Naive thymus-derived CD4-positive, alpha-beta T cell (primary cell): ENCODE measurements at places on chromosomes 5 and 9.

- no peak overlapping the region for H3K4me3 ChIP-seq
- DNase-seq = no peak
- H3K27ac ChIP-seq = no peak overlapping the region
- H3K36me3 ChIP-seq = no peaks in the 10 kb centered on the region
These were observed 27.9 kb downstream of the FOXD1 start for GRCh38 chr5:73420666-73421065.

GRCh38 chr9:134590240-134591081, 51.1 kb upstream of the COL5A1 start:
- no peaks in the 10 kb centered on the region for H3K27me3 ChIP-seq
- no peak for DNase-seq
- H3K4me1 ChIP-seq = no peaks in the 10 kb centered on the region

DNA sequence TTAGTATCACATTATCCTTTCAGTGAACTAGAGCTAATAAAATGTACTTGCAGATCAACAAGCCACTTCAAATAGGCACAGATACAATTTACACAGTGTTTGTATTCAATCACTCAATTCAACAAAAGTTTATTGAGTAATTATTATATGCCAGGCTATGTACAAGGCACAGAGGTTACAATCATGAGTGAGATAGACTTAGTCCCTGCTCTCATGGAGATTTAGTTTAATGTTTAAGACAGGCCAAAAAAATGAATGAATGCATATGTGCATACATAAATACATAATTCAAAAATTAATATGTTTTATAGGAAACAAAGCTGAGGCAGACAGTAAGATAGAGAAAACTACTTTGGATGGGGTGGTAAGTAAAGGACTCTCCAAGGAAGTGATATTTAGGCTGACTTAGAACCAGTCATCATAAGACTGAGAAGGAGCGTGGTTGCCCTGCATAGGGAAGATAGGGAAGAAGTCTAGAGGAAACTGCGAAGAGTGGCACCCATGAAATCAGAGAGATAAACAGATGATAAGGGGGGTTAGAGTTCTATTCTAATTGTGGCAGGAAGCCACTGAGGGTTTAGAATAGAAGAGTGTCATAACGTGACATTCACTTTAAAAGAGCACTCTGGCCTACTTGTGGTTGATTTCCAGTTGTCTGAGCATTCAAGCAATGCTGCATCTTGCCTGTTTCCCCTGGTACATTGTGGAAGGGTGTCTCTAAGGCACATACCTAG, 49.7 kb upstream of the GRAMD2B start:
- H3K27ac ChIP-seq = peak overlapping the region; percentile 32
- no peak overlapping the region for H3K4me3 ChIP-seq
- H3K36me3 ChIP-seq = no peaks in the 10 kb centered on the region
- H3K4me1 ChIP-seq = peaks cover 9% of the 10 kb centered on the region

- DNase-seq = no peak
- no peaks in the 10 kb centered on the region for H3K36me3 ChIP-seq
- H3K4me1 ChIP-seq = no peaks in the 10 kb centered on the region
These were observed 74.5 kb upstream of the TBCA start for GRCh38 chr5:77850536-77851175.

GRCh38 chr5:138944527-138945322, 69.6 kb upstream of the LRRTM2 start:
- peaks cover 4% of the 10 kb centered on the region for H3K36me3 ChIP-seq
- H3K4me1 ChIP-seq = no peaks in the 10 kb centered on the region
- H3K4me3 ChIP-seq = no peak overlapping the region

DNA sequence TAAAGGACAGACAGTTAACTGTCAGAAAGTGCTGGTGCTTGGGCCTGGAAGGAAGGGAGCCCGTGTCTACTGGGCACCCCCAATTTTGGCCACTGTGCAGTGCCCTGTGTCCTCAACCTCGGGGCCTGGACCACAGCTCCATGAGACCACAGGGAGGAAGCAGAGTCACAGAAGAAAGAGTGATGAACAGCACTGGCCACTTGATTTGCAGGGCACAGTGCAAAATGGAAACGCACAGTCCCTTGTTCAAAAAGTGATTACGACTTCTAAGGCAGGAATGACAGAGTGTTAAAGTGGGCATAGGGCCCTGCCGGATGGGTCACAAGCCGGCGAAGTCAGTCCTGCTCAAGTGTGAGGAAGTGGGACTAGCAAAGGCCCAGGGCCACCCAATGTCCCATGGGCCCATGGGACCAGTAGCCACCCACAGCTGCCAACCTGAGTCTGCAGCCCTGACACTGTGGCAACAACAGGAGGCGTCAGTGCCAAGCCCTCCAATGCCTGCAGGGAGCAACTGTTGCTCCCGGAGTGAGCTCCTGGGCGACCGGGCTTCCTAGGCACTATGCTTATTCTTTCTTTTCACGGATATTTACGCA, 85.4 kb downstream of the ADAMTS2 start:
- no peaks in the 10 kb centered on the region for H3K4me1 ChIP-seq
- H3K4me3 ChIP-seq = no peak overlapping the region
- no peak for DNase-seq
- no peak overlapping the region for H3K27ac ChIP-seq
- H3K36me3 ChIP-seq = no peaks in the 10 kb centered on the region
- no peaks in the 10 kb centered on the region for H3K27me3 ChIP-seq

- H3K4me1 ChIP-seq = no peaks in the 10 kb centered on the region
- no peaks in the 10 kb centered on the region for H3K36me3 ChIP-seq
- H3K4me3 ChIP-seq = no peak overlapping the region
- DNase-seq = no peak
These were observed 29.8 kb downstream of the CXXC5 start for GRCh38 chr5:139677736-139678613.

GRCh38 chr5:157955541-157956172, 96.7 kb upstream of the CLINT1 start:
- no peak overlapping the region for H3K4me3 ChIP-seq
- H3K4me1 ChIP-seq = no peaks in the 10 kb centered on the region
- no peaks in the 10 kb centered on the region for H3K36me3 ChIP-seq
- H3K27me3 ChIP-seq = no peaks in the 10 kb centered on the region

GRCh38 chr9:137313326-137313936, 11.4 kb upstream of the NRARP start:
- H3K36me3 ChIP-seq = no peaks in the 10 kb centered on the region
- no peak overlapping the region for H3K4me3 ChIP-seq
- no peak for DNase-seq
- no peaks in the 10 kb centered on the region for H3K4me1 ChIP-seq
- H3K27ac ChIP-seq = no peak overlapping the region

GRCh38 chr9:129173296-129174101, 4.6 kb downstream of the IER5L start:
- peaks cover 3% of the 10 kb centered on the region for H3K4me1 ChIP-seq
- H3K36me3 ChIP-seq = no peaks in the 10 kb centered on the region
- no peaks in the 10 kb centered on the region for H3K27me3 ChIP-seq
- H3K4me3 ChIP-seq = no peak overlapping the region
- DNase-seq = no peak
- no peak overlapping the region for H3K27ac ChIP-seq

- no peaks in the 10 kb centered on the region for H3K4me1 ChIP-seq
- H3K4me3 ChIP-seq = no peak overlapping the region
- H3K36me3 ChIP-seq = no peaks in the 10 kb centered on the region
- DNase-seq = no peak
- H3K27ac ChIP-seq = no peak overlapping the region
These were observed 147.2 kb downstream of the PDE4D start for GRCh38 chr5:59746241-59746765.

DNA sequence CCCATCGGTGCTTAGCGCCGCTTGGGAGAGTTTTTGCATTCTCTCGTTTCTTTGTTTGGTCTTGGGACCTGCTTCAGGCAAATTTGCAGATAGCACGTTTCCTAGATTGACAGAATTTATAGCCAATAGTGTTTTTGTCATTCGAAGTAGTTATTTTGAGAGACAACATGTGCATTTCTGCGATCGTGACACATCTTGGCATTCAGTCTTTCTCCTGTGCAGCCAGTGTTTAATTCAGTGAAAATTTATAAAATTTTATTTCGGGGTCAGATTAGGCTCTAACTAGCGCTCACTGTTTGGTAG, 830 bp downstream of the PRRC1 start:
- peak overlapping the region; percentile 89 for H3K27ac ChIP-seq
- H3K27me3 ChIP-seq = no peaks in the 10 kb centered on the region
- no peak for DNase-seq
- H3K36me3 ChIP-seq = peaks cover 7% of the 10 kb centered on the region
- peak overlapping the region; percentile 94 for H3K4me3 ChIP-seq

DNA sequence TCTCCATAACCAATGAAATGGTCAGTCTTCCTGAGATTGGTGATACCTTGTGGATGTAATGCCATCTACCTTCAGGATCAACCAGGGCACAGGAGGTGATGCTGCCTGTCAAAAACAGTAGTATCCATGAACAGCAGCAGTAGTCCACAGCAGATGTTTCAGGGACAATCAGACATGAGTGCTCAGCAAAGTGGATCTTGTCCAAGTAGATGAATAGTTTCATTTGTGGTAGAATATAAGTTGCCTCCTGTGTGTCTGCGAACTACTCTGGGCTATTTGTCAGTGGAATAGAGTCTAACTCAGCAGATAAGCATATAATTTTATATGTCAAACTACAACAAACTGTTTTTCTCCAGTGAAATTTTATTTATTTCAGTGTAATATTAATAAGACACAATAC, 1860.1 kb upstream of the ACO1 start:
- H3K27me3 ChIP-seq = no peaks in the 10 kb centered on the region
- H3K4me3 ChIP-seq = no peak overlapping the region
- no peak for DNase-seq
- H3K27ac ChIP-seq = no peak overlapping the region
- H3K4me1 ChIP-seq = no peaks in the 10 kb centered on the region

- H3K27me3 ChIP-seq = no peaks in the 10 kb centered on the region
- no peak overlapping the region for H3K4me3 ChIP-seq
These were observed 29.9 kb downstream of the GLT6D1 start for GRCh38 chr9:135609366-135609955.

GRCh38 chr5:132298298-132299212, 4.4 kb downstream of the SLC22A4 start:
- no peak overlapping the region for H3K4me3 ChIP-seq

DNA sequence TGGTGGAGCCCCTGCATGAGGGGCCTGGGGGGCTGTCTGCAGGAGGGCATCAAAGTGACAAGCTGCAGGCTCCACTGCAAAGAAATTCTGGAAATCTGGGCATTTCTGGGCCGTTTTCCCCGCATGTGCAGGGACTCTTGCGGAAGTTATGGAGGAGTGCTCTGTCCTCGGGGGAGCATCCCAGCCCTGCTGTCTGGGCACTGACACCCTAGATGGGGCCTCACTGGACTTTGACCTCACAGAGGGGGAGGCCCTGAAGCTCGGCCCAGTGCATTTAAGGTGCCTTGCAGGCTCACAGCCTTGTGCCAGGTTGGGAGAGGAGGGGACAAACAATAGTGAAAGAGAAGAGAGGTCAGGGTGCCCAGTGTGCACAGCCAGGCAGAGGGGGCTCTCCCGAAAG, 35.4 kb downstream of the LHX3 start:
- no peak overlapping the region for H3K27ac ChIP-seq
- H3K27me3 ChIP-seq = no peaks in the 10 kb centered on the region
- H3K36me3 ChIP-seq = no peaks in the 10 kb centered on the region
- no peak for DNase-seq
- H3K4me3 ChIP-seq = no peak overlapping the region

GRCh38 chr5:159444441-159445082, 114.3 kb upstream of the IL12B start:
- DNase-seq = peak; percentile 30
- no peak overlapping the region for H3K4me3 ChIP-seq
- no peak overlapping the region for H3K27ac ChIP-seq
- H3K4me1 ChIP-seq = no peaks in the 10 kb centered on the region
- H3K36me3 ChIP-seq = no peaks in the 10 kb centered on the region

DNA sequence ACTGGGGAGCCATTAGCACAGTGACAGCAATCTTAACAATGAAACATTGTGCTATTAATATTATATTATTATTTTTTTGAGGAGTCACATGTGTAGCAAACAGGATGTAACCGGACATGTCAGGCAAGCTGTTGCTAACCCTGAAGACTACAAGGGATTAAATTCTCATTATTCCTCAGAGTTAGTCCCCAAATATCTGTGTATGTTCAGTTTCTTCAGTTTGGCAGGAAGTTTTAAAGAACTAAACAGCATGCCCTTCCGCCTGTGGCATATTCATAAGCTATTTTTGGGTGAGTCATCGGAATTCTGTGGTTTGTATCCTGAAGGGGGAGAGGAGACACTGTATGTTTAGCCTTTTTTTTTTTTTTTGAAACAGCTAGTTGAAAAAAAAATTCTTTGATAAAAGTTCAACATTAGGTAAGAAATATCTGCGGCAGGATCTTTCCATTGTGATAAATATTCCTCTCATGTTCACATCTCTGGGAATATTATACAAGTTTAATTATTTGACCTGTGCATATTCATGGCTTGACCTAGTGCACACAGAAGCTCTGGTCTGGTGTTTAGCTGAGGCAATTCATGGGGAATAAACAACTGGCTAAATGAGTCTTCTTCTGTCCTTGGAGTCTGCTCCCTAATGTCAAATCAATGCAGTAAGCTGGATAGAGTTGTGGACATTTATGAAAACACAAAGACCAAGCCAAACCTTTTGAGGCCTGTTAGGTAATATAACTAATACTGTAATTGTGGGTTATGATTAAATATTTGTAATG, 202.7 kb upstream of the CDKN2B start:
- H3K4me1 ChIP-seq = peaks cover 4% of the 10 kb centered on the region
- no peak overlapping the region for H3K27ac ChIP-seq
- H3K36me3 ChIP-seq = no peaks in the 10 kb centered on the region
- DNase-seq = no peak
- H3K27me3 ChIP-seq = no peaks in the 10 kb centered on the region

DNA sequence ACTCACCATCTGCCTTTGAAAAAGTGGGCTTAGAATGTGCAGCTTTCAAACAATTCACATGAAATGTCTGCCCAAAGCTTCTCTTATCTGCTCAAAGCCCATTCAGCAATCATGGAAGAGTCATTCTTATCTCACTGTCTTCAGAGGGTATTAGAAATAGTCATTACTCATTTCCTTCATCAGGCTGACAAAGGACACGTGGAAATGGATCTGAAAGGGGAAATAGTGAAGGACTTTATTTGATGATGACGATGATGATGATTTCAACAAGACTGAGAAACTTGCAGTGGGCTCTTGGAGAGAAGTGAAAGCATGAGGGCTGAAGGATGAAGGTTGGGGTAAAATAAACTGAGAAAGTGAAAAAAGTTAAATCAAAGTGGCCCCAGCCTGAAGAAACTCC, 194.3 kb downstream of the SMARCA2 start:
- H3K36me3 ChIP-seq = no peaks in the 10 kb centered on the region
- DNase-seq = no peak
- no peak overlapping the region for H3K4me3 ChIP-seq
- no peak overlapping the region for H3K27ac ChIP-seq
- no peaks in the 10 kb centered on the region for H3K27me3 ChIP-seq
